ENCODE measurements at places on chromosomes 7 and 10. TPM values are rescaled to one million over a fixed set of nuclear protein-coding genes. Genes with fewer than 3 reads are reported as not detected.

- no peak for DNase-seq
These were observed 12.0 kb downstream of the IFRD1 start for GRCh38 chr7:112462236-112462635.

- no peak for DNase-seq
These were observed 88.0 kb downstream of the CPED1 start for GRCh38 chr7:121076350-121077164.

SPDYE16 gene
- total RNA-seq: not detected

- no peak for DNase-seq
These were observed 178.9 kb upstream of the TMEM106B start for GRCh38 chr7:12032146-12032545.

DNA sequence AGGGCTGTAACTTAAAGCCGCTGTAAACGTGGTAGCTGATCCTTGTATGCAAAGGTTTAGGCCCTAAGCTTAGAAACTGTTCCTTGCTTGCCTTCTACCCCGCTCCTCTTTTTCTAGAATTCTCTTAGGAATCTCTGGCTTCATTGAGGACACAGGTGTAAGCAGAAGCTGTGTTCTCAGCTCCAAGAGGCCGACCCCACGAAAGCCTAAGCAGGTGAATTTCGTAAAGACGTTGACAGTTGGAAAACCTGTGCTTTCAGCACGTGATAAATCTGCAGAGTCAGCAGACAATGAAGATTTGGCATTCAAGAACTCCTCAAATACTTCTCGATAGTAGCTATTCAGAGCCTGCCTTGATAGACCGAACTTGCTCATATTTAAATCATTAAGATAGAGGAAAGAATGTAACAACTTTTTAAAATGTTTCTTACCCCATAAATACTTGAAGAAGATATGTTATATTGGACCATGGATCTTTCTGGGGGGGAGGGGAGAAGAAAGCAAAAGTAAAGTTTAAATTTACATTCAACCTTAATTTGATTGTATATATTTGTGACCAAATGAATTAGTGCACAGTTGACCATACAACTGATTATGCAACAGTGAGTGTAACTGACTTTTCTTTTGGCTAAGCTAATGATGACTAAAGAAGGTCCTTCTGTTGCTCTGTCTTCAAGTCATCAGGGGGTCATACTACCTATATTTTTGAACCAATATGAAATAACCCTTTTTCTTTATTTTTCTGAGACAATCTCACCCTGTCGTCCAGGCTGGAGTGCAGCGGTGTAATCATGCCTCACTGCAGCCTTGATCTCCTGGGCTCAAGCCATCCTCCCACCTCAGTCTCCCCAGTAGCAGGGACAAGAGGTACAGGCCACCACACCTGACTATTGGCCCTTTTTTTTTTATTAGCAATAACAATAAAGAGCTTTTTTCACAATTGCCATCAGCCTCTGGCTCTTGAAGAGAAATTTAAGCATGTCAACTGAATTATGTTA, 1.2 kb upstream of the GDI2 start:
- peak; percentile 40 for DNase-seq

DNA sequence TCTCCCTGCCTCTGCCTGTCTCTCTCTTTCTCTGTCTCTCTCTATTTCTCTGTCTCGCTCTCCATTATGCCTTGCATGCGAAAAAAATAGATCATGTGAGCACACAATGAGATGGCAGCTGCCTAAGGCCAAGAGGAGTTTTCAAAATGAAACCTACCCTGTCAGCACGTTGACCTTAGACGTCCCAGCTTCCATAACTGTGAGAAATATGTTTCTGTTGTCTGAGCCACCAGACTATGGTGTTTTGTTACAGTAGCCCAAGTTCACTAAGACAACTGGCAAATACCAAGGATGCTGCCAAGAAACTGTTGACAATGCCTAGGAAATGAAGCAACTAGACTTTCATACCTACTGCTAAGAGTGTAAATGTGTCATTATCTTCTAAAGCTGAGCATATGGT, 70.6 kb upstream of the PLXDC2 start:
- no peak for DNase-seq

GHRHR gene
- not detected for total RNA-seq

GRCh38 chr10:69372126-69372980, 44.4 kb downstream of the TACR2 start:
- no peak for DNase-seq

DNA sequence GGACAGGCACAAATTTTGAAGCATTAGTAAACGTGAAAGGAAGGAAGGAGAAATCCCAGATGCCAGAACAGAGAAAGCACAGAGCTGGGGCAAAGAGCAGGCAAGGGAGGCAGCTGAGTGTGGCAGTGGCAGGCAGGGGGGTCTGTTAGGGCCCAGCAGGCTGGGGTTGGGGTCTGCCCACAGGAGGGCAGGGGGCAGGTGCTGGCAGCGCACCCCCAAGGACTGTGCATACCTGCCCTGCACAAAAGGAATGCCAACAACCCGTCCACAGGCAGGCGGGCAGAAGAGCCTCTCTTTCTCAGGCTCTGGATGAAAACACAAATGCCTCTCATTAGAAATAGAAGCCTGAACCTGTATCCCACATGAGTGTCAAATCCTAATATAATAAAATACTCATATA, 552.3 kb downstream of the PTPRN2 start:
- DNase-seq: no peak

VENTX gene
- 1.0 TPM for total RNA-seq

KAZALD1 gene
- total RNA-seq: 0.77 TPM

DNA sequence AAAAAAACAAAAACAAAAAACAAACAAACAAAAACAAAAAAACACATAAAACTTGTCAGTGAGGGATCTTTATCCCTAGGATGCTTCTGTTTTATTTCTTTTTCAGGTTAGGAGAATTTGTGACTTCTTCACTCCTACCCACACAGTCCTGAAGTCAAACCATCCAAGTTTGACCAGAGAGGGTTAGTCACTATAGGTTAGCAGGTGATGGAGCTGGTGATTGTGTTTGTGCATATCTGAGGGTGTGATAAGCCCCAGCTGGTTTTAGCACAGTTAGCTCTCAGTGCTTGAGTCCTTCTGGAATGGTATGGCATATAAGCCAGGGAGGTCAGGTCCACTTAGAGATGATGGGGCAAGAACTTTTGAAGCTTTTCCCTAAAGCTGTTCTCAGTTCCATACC, 11.8 kb upstream of the IKZF1 start:
- DNase-seq: no peak

ELFN1 gene
- 13.6 TPM for total RNA-seq

GRCh38 chr7:74498996-74499834, 45.5 kb downstream of the GTF2IRD1 start:
- DNase-seq: no peak

GRCh38 chr7:72099784-72100183, 312.4 kb downstream of the CALN1 start:
- no peak for DNase-seq

FAM241B gene
- total RNA-seq: 2.6 TPM

TRIP6 gene
- 14.9 TPM for total RNA-seq
